ENCODE measurements at places on chromosomes 2 and 18. TPM values are rescaled to one million over a fixed set of nuclear protein-coding genes. Genes with fewer than 3 reads are reported as not detected.

GRCh38 chr2:78065366-78065765, 543.2 kb upstream of the LRRTM4 start:
- no peak for ATAC-seq

GRCh38 chr2:85996591-85996990, 107.8 kb upstream of the ST3GAL5 start:
- no peak for ATAC-seq

DNA sequence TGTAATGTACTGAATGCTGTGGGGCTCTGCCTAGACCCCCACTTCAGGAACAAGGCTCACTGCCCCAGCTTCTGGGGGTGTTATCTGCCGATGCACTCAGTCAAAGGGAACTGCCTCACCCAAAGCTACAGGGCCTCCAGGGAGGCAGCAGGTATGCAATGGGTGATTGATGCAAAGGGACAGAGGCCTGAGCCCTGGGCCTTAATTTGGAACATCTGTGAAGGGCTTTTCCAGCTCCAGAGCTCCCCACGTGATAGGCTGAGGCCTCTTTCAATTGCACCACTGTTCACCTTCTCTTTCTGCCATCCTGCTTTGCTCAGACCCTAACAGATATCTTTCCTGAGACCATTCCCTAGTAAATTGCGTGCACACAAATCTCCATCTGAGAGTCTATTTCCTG, 131.0 kb downstream of the ATL2 start:
- ATAC-seq, result no peak

DNA sequence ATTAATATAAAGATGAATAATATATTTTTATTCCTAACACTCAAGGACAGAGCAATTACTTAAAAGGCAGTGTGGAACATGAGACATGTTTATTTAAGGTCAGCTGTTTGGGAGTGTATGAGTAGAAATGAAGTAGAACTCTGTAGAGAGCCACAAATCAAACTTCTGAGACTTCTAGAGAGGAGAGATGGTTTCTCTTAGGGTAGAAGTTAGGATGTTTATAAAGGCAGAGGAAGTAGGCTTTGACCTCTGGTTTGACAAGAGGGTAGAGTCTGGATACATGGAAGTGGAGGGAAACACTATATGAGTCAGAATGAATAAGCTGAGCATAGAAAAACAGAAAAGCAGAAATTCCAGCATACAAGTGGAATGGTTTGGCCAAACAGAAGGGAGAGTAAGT, 262.1 kb upstream of the KLHL14 start:
- no peak for ATAC-seq

- ATAC-seq, result no peak
These were observed 92.2 kb upstream of the SETBP1 start for GRCh38 chr18:44588508-44588907.

DNA sequence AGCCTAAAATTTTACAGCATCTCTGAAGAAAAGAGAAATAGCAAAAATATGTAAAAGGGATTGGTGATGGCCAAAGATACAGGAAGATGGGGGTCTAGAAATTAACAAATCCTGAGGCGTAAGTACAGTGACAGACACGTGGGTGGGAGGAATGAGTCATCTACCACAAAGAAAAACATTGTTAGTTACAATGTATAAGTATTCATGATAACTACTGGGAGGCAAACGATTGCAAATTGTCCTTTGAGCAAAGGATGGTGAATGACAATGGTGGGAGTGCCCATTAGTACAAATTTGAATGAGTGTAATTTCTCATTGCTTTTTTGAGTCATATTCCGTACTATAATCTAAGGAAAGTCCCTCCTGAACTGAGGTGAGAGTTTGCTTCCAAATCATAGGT, 809.0 kb upstream of the FAM98A start:
- ATAC-seq, result no peak

- ATAC-seq, result no peak
These were observed 1.3 kb downstream of the YWHAQ start for GRCh38 chr2:9629222-9630116.

DNA sequence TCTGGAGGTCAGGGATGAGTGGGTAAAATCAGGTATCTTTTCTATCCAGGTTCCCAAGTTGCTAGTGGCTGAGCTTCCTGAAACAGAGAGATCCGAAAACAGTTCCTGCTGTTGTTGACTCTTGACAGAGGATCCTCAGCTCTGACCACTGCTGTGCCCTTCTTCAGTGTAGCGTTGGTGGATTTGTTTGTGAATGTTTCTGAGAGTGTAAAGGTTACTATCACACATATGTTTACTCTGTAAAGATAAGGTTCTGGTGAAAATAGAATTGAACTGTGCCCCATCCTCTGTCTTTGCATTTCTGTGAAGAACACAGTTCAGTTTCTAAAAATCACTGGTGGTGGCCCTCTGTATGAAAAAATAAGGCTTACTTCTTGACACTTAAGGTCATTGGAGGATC, 119.8 kb downstream of the LDLRAD4 start:
- ATAC-seq, result no peak

GRCh38 chr2:164068063-164068462, 332.3 kb upstream of the FIGN start:
- no peak for ATAC-seq

Gene GBX2
- total RNA-seq, result not detected

Gene TTC32
- 62.7 TPM for total RNA-seq

Gene FSHR
- not detected for total RNA-seq
